ENCODE measurements at places on chromosomes 3 and 15.

DNA sequence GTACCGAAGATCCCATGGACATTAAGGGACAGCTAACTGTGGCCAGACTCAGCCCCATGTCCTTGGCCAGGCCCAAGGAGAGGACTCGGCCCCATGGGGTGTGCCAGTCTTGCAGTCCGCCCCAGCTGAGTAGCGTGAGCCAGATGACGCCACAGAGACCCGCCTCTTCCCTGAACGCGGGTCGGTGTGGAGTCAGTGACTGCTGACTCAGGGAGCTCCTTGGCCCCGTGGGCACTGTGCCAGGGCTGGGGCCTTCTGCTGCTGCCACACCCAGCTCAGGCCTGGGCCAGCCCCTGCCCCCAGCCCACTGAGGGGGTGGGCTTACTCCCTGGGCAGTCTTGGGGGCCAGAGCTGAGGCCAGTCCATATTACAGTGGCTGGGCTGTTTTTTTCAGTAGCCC lies 52.8 kb downstream of the PLXNA1 start:
- DNase-seq, result no peak

GRCh38 chr3:175732017-175732416 lies 872.9 kb downstream of the NAALADL2 start:
- no peak for DNase-seq

DNA sequence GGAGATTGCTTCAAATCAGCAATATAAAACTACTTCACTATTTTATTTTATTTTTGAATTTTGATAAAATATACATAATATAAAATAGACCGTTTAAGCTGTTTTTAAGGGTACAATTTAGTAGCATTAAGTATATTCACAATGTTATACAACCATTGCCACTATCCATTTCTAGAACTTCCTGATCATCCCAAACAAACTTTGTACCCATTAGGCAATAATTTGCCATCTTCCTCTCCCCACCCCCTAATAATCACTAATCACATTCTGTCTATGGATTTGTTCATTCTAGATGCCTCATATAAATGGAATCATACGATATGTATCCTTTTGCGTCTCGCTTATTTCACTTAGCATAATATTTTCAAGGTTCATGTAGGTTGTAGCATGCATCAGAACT lies 28.9 kb downstream of the FANCD2 start:
- DNase-seq, result no peak

GRCh38 chr15:42007386-42007785 lies 13.5 kb downstream of the PLA2G4E start:
- DNase-seq, result no peak

- DNase-seq, result no peak
These were observed 316.0 kb downstream of the RORA start for GRCh38 chr15:60912984-60913697.

- DNase-seq, result no peak
These were observed 39.3 kb downstream of the EDEM1 start for GRCh38 chr3:5226783-5227182.

DNA sequence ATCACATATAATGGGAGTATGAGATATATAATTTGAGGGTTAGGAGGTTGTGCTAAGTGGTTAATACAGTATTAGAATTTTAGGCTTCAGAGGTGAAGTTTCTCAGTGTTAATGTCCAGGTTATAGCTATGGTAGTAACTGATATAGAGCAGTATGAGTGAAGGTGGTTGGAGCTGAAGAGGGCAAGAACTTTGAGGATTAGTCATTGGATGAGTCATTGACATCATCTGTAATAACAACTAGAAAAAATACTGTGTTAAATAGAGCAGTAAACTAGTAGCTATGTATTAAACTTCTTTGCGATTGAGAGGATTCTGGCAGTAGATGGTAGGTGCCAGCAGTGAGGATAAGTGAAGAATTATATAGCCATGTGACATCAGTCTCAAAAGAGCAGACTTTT lies 47.5 kb upstream of the EIF3J start:
- DNase-seq, result no peak

- no peak for DNase-seq
These were observed 248.1 kb upstream of the BCHE start for GRCh38 chr3:166085164-166085856.

DNA sequence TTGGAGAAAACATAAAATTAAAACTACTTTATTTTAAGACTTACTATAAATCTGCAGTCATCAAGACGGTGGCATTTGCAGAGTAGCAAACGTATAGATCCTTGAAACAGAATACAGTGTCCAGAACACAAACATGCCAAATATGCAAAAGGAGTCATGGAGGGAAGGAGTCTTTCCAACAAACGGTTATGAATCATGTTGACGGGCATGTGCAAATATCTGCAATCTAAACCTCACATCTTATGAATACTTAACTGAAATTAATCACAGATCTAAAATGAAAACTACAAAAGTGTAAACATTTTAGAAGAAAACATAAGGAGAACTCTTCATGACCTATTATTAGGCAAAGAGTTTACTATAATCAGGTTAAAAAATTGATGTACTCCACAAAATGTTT lies 69.4 kb downstream of the TFRC start:
- DNase-seq, result no peak

DNA sequence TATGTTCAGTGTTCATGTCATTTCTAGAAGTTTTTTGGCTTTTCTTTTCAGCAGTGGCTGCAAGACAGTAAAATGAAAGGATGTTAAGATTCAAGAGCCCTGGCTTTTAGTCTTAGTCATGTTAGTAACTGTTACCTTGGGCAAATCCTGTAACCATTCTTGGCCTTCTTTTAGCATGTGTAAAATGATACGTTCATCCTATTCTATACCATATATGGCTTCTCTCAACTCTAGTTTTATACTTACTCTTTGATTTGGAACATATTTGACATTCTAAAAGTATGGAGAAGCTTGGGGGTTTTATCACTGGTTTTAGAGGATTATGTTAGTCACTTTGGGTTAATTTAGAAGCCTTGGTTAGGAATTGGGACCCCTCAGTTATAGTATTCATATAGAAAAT lies 20.1 kb downstream of the GTF2E1 start:
- DNase-seq, result no peak

GRCh38 chr15:66846811-66847210 lies 144.8 kb downstream of the SMAD6 start:
- no peak for DNase-seq

DNA sequence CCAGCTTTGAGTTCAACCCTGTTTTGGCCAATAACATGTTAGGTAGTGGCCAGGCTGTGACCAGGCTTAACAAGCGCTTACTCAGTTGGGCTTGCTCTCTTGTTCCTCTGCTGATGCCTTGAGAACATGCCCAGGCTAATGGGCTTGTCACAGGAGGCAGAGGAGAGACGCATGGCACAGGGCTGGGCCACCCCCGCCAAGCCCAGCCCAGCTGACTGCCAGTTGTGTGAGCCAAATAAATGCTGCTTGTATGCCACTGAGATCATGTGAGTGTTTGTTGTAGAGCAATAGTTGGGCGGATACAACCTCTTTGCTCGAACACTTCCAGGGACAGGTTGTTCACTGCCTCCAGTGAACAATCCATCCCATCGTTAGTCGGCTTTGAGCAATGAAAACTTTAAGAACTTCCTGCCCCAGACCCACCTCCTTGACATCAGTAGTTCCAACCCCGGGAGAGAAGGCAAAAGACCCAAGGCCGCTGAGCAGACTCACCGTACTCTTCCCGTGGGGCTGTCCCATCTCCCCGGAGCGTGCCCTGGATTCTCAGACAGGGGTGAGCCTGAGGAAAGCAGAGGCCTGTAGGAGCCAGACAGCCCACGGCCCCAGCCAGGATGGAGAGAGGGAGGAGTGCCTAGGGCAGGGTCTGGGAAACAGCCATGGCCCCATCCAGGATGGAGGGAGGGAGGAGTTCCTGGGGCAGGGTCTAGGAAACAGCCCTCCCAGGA lies 4.1 kb downstream of the PLA2G4F start:
- no peak for DNase-seq

- DNase-seq, result no peak
These were observed 30.2 kb upstream of the MORF4L1 start for GRCh38 chr15:78842519-78842918.

- DNase-seq, result no peak
These were observed 960.0 kb downstream of the DIPK2A start for GRCh38 chr3:144931590-144931989.

- no peak for DNase-seq
These were observed 97.1 kb upstream of the SNRPA1 start for GRCh38 chr15:101391981-101392640.

GRCh38 chr15:46676233-46677206 lies 1040.8 kb upstream of the SEMA6D start:
- peak; percentile 27 for DNase-seq

DNA sequence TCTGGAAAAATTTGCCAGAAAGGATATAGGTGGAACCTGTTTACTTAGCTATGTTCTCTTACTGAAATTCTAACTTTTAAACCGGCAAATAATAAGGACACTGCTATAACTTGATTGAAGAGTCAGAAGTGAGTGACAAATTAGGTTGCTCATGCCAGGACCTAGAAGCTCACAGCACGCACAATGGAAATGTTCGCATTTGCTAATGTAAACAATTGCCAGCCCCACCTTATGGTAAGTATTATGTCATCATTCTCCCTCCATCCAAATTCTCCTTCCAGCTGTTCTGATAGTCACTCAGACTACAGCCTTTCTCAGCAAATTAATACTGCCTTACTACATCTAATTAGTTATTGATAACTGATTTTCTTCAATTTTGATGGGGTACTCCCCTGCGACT lies 4.8 kb upstream of the STXBP5L start:
- DNase-seq, result no peak

DNA sequence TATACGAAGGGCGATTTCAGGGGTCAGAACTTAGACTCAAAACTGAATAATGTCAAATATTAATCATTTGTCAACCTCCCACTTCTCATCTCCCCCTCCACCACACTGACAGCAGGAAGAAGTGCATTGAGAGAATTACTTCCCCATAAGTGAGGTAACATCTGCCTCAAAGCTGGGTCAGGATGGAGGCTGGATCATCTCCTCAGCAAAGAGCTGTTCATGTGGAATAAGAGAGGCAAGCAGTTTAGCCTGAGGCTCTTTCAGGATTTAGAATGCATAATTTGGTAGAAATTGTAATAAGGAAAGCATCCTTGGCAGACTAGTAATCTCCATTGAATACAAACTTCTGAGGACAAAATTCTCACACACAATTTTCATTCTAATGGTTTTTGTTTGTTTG lies 512.1 kb downstream of the ROBO1 start:
- DNase-seq, result no peak

DNA sequence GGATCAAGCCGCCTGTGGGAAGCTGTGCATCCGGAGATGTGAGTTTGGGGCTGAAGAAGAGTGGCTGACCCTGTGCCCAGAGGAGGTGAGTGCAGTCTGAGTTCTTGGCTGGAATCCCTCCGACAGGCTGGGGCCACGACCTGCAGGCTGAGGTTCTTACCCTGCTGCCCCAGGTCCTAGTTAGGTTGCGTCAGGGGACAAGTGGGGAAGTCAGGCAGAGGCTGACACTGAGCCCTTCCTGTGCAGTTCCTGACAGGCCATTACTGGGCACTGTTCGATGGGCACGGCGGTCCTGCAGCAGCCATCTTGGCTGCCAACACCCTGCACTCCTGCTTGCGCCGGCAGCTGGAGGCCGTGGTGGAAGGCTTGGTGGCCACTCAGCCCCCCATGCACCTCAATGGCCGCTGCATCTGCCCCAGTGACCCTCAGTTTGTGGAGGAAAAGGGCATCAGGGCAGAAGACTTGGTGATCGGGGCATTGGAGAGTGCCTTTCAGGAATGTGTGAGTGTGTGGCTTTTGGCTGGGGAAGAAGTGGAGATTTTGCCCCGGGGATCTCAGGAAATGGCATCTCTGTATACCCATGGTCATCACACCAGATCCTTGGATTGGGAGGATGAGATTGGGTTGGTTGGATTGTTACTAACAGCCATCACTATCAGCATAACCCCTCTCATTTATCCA lies 1.3 kb downstream of the PPM1M start:
- no peak for DNase-seq

DNA sequence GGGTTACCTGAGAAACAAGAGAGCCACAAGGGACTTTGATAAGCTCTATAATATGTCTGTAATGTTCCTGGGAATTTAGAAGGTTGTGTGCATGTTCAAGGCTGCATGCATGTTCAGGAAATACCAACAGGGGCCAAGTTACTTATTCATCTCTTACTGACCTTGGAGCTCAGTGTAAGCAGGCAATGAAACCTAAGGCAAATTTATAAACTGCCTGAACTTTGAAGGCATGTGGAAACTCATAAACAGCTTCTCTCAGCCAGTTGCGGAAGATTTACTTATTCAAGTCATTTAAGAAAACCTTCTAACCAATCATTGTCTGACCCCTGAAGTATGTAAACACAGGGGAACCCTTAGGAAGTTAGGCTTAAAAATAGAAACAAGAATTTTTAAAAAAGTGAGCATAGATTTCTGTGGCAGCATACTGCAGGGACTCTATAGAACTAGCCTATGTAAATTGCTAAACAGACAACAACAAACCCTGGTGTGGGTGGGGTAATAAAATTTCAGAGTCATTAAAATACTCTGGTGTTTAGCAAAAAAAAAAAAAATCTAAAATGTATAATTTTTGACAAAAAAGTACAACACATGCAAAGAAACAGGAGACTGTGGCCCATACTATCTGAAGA lies 57.2 kb downstream of the SLC15A2 start:
- DNase-seq, result no peak

DNA sequence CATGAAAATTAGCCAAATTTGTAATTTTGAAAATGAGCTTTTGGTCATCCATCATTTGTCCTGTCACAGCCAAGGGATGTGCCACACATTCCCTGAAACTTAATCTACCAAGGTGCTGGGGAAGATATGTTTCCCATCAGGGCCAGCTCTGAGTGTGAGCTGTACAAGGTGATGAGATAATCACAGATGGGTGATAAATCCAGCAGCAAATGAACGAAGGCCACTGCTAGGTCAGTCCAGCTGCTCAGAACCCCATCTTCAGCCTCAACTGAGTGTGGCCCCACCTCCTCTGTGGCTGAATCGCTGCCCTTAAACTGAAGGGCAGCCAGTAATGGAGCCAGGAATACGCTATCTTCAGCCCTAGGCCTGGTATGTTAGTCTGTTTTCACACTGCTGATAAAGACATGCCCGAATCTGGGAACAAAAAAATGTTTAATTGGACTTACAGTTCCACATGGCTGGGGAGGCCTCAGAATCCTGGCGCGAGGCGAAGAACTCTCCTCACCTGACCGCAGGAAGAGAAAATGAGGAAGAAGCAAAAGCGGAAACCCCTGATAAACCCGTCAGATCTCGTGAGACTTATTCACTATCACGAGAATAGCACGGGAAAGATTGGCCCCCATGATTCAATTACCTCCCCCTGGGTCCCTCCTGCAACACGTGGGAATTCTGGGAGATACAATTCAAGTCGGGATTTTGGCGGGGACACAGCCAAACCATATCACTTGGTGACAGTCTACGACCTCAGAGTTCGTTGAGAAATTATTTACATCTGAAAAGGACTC lies 553.0 kb downstream of the NTRK3 start:
- no peak for DNase-seq

DNA sequence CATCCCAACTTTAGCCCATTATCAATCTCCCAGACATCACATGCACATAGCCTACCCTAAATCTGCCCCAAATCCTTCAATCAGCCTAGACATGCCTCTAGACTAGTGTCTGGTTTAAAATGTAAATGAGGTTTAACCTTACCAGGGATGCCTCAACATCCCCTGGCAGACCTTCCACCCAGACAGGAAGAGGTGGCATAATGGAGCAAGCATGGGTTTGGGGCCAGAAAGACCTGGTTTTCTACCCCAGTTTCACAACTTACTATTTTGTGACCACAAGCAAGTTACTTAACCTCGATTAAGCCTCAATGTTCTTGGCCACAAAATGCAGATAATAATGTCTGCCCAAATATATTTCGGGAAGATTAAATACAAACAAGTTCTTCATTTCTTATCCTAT lies 28.3 kb upstream of the THBS1 start:
- no peak for DNase-seq
